ENCODE measurements at places on chromosomes 1 and 21.
A peak's percentile ranks its signal among the peaks of the same experiment; 100 is the strongest.

DNA sequence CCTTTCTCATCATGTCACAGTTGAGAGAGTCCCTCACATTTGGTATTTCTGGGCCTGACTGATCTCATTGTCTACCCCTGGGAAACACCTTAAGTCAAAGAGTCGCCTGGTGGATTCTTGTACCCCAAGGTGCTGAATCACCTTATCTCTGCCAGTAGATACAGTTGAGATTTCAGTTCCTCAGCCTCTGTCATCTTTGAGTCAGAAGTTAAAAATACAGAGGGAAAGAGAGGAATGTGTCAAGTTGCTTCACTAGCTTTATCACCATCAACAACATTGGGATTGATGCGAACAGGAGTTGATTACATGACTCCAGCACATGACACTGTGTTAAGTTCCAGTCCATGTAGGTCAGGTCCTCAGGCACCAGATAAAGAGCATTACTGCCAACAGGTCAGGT is 513.0 kb downstream of the NUF2 start:
- DNase-seq, result no peak

GRCh38 chr1:37926038-37926924 is 20.6 kb downstream of the INPP5B start:
- no peak for DNase-seq

DNA sequence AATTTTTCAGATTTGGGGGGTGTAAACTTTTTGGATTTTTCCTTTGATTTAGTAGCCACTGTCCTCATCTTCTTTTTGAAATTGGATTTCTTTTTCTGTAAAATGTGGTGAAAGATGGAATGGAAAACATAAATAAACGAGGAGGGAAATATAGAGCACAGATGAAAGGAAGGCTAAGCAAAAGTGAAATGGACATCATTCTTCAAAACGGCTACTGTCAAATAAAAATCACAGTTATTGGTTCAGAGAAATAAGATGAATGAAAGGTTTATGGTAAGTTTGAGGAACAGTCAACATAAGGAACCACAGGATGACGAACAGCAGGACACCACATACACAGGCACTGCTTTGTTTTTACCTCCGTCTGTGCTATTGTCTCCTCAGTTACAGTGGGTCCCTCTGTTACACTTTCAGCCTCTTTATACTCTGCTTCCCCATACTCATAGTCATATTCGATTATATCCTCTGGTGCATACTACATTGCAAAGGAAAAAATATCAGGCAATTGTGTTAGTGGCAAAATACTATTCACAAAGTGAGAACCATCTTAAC is 82.4 kb downstream of the COL11A1 start:
- no peak for DNase-seq

GRCh38 chr1:227449741-227450441 is 113.5 kb upstream of the ZNF678 start:
- DNase-seq, result no peak

DNA sequence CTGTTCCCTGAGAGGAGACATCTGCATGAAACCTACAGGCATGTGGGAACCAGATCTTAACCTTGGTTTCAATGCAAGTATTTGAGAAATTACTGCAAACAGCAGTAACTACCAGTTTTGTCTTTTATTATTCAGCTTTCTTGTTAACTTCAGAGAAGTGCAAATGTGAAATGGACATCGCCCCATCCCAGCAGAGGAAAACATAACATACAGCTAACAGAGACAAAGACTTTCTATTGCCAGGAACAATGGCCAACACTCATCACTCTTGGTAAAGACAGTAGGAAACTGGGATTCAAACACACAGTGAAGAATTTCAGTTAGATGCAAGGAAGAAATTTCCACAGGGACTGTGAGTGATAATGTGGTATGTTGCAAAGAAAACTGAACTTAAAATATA is 115.1 kb downstream of the SLC30A10 start:
- DNase-seq, result no peak

DNA sequence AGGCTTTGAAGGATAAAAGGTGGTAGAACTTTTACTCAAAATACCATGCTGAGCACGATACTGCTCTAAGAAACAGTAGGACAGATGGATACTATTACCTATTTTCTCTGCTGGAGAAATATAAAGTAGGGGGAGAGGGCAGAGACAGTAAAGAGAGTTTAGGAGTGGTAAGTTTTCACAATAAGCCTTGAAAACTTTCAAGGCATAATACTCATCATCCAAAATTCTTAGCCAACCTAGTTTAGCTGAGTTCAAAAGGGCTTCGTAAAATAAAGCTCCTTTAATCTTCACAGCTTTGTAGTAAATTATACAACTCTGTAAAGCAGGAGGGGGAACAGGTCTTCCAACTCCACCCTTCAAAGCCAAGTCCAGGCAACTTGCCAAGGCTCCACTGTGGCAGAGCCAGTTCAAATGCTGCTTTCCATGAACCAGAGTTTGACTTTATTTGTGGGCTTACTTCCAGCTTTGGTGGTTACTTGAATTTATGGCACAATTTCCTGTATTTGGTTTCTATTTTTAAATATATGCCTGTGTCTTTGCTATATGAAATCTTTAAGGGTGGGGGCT is 15.5 kb downstream of the TEX38 start:
- peak; percentile 55 for DNase-seq

- no peak for DNase-seq
Observed at GRCh38 chr1:3267550-3268270, 186.8 kb upstream of the ARHGEF16 start.

DNA sequence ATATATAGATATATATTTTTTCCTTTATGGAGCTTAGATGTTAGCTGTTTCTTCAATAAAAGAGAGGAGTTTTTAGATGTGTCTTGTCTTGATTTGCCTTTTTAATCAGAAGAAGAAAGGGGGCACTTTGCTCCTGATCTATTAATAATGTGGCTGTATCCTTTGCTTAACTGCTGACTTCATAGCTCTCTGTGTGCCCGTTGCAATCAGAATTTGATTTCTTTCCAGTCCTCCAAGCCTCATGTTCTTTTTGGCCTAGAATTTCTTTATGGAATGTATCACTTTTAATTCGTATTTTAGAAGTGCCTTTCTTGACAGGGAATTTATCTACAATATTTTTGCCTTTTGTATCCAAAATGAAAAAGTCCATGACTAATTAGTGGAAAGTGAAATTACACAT is 85.3 kb downstream of the C1orf21 start:
- no peak for DNase-seq

All from DMS153 (cell line).